HCT116 (cell line): ENCODE measurements at places on chromosomes 7 and 10.

DNA sequence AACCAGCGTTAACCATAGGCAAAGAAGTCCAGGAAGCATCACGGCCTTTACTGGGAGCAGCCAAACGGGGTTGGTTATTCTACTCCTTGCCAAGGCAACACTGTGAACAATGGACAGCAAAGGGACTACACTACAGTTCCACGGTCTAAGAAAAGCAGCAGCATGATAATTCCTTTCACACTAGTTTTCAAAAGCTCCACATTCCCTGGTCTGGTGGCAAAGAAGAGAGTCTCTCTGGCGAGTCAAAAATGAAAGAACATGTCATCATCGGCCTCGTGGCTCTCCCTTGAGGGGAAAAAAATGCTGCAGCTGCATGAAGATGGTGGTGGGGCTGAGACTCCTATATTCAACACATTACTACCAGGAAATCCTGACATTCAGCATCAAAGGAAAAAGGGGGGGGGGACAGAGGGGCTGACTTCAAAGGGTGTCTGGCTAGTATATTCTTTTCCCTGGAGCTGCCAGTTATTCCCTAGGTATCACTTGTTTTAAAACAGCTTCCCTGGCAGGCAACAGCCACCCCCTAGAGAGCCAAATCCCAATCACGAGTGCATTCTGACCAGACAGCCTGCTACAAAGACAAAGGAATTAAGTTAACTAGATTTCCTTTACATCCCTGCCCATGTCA lies 49.1 kb downstream of the SLC37A3 start:
- DNase-seq: no peak

GRCh38 chr7:12638851-12639456 lies 48.5 kb upstream of the ARL4A start:
- peak; percentile 36 for DNase-seq

DNA sequence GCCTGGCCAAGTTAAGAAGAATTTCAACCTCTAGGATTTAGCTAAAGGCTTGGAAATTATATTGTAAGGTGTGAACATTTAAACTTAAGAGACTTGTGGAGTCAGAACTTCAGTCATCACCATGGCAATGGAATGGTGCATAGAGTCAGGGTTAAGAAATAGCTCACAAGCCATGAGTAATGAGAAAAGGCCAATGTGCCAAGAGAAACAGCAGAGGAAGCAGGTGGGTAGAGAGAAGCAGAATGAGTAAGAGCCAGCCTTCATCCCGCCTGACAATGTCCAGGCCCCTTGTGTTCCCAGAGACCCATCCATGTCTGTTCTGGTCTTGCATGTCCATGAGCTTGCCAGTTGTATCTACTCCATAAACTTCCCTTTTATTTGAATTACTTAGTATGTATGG lies 62.6 kb upstream of the TBX20 start:
- DNase-seq: no peak

GRCh38 chr10:73998929-73999691 lies 1.2 kb downstream of the VCL start:
- DNase-seq: peak; percentile 34

DNA sequence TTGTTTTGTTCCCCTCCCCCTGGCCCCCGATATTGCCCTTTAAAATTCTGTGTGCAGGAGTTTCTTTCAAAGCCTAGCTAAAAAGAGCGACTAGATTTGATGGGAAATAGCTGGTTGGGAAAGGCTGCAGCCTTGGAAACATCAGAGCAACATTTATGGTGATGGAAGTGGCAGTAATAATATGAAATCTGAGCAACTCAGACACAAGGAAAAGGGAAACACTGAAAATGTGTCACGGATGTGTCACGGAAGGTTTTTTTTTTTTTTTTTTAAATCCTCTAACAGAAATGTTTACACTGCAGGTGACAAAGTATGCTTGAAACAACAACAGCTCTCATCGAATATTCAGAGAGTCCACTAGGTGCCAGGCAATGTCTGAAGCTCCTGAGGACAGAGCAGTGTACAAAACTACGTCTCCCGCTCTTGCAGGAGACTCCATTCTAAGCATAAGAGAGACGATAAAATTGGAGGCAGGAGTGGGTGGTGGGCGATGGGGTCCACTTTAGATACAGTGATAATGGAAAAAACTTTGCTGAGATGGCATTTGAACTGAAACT lies 143.0 kb downstream of the RSU1 start:
- DNase-seq: no peak

GRCh38 chr10:62373995-62374861 lies at the start of gene ZNF365:
Gene ZNF365, plus strand, starts transcription at chr10:62374369. Its CDS starts 1,825 bp downstream, at chr10:62376194.
- peak; percentile 8 for DNase-seq

GRCh38 chr7:147193476-147193875 lies 1076.9 kb downstream of the CNTNAP2 start:
- no peak for DNase-seq

DNA sequence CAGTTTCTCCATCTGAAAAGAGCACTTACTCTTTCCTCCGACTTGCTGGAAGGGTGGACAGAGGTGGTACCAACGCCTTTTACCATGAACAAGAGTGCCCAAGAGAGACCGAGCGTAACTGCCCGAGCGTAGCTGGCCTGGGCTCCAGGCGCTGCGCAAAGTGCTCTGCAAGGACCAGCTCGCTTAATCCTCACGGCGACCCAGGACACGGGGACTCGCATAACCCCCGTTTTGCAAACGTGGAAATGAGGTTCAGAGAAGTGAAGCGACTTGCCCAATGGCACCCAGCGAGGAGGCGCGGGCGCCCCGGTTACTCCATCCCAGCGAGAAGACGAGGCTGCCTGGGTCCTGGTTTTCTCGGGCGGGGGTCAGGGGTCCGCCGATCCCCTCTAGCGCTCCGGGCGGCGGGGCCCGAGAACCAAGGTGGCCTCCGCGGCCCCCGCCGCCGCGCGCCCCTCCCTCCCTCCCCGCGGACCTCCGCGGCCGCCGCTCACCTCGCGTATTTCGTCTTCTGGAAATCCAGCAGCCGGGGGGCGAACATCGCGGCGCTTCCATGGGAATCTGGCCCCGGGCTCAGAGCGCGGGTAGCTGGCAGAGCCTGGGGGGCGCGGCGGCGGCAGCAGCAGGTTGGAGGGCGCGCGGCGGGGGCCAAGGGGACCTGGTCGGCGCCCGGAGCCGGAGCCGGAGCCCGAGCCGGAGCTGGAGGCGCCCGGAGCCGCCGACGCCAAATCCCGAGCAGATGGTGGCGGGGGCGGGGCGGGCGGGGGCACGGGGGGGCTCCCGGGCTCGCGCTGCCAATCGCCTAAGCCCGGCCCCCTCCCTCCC lies at the start of gene MMD2:
TSS of gene MMD2 (minus strand) at position 711 of the 825 bp plus-strand sequence. CDS start at position 541, 170 bp downstream.
- DNase-seq: no peak

- DNase-seq: no peak
These were observed 988 bp upstream of the EN2 start for GRCh38 chr7:155456738-155457543.

- DNase-seq: no peak
These were observed 12.2 kb upstream of the DNAAF5 start for GRCh38 chr7:714251-714671.

DNA sequence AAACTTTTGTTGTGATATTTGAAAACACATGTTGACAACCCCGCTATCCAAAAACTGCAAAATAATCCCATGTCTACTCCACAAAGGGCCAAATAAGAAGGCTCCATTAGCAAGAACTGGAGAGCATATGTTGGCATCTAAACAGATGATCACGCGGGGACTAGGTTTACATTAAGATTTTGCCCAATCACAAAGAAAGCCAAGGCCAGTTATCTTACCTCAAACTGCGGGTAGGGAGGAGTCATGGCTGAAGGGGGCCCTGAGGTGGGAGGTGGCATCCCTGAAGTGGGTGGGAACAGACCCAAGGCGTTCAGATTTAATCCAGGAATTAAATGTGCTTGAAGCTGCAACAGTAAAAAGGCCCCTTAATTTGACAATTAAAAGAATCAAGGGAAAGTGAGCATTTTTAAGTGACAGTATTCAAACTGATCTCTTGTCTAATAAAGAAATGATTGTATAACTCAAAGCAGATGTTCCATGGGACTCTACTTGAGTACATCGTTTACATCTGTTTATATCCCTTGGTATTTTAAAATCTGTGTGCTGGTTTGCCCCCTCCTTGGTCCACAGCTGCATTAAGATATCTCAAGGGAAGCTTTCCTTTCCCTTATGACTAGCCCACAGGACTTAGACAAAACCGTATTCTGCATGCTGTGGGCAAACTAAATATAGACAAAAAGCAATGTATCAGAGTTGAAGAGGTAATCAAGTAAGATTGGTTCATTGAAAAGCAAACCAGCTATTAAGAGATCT lies 42.9 kb downstream of the MALSU1 start:
- no peak for DNase-seq

GRCh38 chr7:7688956-7689355 lies 29.5 kb downstream of the RPA3 start:
- DNase-seq: no peak

DNA sequence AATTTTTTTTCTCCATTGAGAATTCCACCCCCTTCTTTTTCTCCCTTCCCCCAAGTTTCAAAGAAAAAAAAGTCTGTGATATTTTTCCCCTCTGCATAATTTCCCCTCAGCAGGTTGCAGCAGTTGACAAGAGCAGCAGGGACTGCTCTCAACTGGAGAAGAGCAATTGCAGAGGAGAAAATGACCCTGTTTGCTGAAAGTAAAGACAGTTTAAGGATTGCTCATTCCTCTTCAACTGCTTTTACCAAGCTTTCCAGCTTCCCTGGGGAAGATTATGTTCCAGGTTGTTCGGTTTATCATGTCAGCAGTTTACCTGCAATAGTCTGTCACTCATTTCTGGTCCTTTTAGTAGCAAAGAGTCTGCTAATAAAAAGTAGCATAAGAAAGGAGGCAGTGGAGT lies 16.2 kb downstream of the AGK start:
- no peak for DNase-seq

DNA sequence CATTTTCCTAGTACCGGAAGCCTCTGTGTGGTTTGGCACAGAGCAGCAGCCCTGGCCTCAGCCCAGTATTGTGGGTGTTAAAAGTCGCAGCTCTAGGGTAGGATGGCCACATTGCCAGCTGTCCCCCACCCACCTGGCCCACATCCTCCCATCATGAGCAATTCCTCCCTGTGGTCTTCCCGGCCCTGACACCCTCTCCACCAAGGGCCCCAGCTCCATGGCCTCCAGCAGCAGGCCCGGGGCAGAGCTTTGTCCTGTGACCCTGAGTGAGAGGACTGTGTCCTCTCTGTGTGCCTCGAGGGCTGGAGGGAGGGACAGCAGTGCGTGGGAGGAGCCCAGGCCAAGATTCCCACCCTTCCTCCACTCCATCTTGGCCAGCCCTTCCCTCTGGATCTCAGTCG lies 93.7 kb downstream of the MYL10 start:
- no peak for DNase-seq

DNA sequence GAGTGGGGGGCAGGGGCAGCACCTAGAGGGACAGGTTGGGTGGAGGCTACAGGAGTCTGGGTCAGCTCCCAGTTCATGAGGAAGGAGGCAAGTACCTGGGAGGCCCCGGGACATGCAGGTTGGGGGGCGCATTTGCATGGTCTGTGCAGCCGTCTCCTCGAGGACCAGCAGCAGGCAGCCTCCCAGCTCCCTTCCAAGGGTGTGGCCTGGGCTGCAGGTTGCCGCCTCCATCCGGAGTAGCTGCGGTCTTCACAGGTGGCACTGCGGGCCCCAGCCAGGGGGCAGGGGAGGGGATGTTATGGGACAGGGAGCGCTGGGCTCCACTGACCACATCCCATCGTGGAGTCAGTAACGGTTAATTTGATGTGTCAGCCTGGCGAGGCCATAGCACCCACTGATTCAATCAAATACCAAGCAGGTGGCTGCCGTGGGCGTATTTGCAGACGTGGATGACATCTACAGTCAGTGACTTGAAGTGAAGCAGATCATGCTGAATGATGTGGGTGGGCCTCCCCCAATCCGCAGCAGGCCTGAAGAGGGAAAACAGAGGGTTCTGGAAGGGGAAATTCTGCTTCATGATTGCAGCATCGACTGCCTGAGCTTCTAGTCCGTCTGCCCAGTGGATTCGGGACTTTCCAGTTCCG lies 81.6 kb downstream of the PRKAG2 start:
- no peak for DNase-seq

- no peak for DNase-seq
These were observed 11.6 kb downstream of the PDZD7 start for GRCh38 chr10:101019440-101019703.

- no peak for DNase-seq
These were observed 4.4 kb upstream of the HOXA11 start for GRCh38 chr7:27189295-27189996.

DNA sequence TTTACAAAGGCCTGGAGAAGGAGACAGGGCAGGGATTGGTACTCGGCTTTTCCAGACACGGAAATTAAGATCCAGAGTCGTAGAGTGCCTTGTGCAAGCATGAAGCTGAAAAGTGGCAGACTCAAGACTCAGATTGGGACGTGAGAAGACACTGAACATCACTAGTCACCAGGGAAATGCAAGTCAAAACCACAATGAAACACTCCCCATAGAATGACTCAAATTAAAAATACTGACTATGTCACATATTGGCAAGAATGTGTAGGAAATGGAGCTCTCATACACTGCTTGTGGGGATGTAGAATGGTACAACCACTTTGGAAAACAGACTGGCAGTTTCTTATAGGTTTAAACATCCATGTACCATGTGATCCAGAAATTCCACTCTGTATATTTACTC lies 472.0 kb downstream of the RPS24 start:
- DNase-seq: no peak

DNA sequence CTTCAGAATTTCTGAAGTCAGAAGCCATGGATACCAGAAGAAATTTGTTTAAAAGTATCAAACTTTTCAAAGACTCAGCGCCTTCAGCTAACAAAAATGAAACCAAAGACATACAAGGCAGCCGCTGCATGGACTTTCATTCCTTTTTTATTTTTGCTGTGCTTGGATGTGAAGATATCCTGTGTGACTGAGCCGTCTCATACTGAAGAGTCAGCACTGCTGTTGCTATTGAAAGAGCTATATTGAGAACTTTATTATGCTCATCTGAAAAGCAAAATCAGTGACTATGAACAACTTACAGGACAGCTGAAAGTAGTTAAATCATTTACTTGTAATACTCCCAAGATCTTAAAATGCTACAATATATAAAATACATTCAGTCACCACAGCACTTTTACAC lies 809.2 kb downstream of the NXPH1 start:
- DNase-seq: no peak

GRCh38 chr7:21504021-21504420 lies 38.8 kb upstream of the DNAH11 start:
- no peak for DNase-seq

DNA sequence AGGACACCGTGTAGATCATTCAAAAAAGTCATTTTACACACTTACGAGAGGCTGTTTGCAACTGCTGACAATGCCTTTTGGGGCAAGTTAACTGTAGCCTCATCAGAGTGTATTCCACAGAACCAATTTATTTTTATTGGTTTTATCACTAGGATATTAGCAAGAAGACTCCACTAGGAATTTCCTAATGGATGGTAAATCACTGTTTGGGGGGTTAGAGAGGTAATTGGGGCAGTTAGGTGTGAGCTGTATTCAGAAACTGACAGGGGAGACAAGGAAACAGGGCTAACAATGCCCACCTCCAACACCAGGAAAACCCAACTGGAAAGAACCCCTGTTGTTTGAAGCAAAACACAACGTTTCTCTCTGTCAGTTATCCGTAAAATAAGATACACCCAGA lies 383.0 kb upstream of the SHH start:
- DNase-seq: no peak

GRCh38 chr10:95309958-95310357 lies 19.2 kb upstream of the PDLIM1 start:
- DNase-seq: no peak

GRCh38 chr10:118504467-118505205 lies 90.8 kb downstream of the PRLHR start:
- DNase-seq: peak; percentile 78

GRCh38 chr7:31027161-31027965 lies 24.7 kb upstream of the ADCYAP1R1 start:
- no peak for DNase-seq

- DNase-seq: no peak
These were observed 9.0 kb upstream of the CFTR start for GRCh38 chr7:117470777-117471176.
